ENCODE measurements at places on chromosomes 13 and 19.

DNA sequence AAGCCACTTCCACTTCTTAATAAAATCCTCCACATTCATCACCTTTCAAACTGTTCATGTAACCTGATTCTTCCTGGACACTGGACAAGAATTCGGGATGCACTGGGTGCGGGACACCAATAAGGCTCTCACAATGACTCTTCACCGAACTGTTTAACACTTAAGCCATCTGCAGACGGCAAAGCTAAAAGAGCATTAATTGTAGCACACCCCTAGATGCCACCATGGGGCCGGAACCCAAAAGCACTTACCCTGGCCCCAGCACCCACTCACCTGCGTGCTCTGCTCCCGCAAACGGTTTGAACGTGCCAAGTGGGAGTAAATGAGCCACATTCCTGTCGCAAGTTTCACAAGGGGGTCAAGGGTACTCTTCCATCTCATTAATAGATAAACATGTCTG is 254.3 kb upstream of the PRR20A start:
- no peak for DNase-seq

- no peak for DNase-seq
Measured at GRCh38 chr19:54420383-54421168, 5.3 kb downstream of the TTYH1 start.

DNA sequence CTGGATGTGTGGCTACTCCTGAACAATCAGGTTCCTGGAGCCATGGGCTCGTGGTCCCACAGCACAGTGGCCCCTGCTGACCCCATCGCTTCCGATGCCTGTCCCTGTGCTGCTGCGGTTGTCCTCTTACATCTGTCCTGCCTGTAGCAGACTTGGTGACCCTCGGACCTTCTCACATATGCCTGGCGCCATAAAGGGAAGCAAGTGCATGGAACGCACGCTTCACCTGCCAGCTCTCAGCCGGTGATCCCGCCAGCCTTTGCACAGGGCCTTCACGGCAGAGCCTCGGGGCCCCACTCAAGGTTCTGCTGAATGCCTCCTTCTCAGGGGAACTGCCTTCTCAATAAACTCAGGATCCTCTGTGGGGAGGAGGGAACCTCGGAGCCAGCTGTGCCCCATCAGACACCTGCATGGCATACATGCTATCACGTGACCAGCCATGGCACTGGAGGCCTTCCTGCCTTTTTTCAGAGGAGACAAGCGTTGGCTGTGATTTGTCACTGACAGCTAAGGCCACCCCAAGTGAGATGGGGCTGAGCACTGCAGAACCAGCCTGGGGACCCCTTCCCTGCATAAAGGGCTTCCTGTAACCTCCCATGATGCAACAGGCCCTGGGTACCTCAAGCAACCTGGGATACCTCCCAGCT is 24.3 kb downstream of the PEPD start:
- DNase-seq, result no peak

DNA sequence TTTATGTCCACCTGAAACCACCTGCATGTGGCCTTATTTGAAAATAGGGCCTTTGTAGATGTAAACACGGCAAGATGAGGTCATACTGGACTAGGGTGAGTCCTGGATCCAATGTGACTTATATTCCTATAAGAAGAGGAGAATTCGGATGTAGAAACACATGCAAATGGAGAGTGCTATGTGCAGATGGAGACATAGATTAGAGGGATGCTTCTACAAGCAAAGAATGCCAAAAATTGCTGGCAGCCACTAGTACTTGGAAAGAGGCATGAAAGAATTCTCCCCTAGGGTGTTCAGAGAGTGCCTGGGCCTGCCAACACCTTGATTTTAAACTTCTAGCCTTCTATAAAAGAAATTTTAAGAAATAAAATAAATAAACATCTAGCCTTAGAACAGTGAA is 226.1 kb downstream of the RFC3 start:
- DNase-seq, result no peak
